ENCODE measurements at places on chromosomes 11 and 22.
A peak's percentile ranks its signal among the peaks of the same experiment; 100 is the strongest.

DNA sequence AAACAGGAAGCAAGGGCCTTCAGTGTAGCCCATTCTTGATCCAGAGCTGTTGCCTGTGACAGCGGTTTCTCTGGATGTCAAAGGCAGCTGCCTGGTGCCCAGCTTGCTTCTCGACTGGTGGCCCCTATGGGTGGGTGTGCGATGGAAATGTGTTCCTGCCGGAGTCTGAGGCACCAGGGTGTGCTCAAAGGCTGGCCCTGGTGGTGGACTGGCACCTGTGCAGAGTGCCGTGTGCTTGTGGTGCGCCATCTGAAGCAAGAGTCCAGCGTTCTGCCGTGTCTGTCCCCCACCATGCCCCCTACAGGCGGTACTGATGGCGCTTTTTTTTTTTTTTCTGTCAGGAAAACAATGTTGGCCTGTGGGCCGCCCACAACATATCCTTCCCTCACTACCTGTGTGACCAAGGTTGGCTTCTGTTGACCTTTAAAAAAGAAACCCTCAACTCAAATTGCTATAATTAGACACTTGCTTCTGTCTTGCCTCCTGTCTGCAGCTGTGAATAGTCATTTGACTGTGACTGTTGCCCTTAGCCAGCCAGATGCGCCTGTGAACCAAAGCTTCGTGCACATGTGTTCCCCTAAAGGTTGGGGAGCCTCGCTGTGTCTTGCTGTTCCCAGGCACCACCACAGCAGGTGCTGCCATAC lies 4.7 kb upstream of the RANBP1 start:
- DNase-seq = no peak

DNA sequence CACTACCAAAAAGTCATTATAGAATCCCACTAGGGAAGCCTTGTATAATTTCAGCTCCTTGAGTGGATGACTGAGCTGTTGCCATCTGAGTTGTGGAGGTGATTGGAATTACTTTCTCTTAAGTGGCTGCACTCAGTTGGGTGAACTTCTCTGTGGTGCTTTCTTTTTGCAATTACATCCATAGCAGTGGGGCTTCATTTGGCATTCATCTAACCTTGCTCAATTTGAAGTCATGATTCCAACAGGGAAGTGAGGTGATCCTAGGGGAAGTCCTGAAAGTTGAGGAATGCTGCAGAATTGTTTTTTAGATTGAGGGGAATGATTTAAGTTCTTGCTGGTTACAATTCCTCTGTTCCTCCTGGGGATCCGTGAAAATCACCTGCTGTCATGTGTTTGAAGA lies 39.6 kb downstream of the ARHGAP42 start:
- DNase-seq = no peak

- no peak for DNase-seq
Observed at GRCh38 chr11:8603696-8604077, 9.7 kb upstream of the STK33 start.

- DNase-seq = no peak
Observed at GRCh38 chr11:75504501-75504900, 21.2 kb downstream of the GDPD5 start.

DNA sequence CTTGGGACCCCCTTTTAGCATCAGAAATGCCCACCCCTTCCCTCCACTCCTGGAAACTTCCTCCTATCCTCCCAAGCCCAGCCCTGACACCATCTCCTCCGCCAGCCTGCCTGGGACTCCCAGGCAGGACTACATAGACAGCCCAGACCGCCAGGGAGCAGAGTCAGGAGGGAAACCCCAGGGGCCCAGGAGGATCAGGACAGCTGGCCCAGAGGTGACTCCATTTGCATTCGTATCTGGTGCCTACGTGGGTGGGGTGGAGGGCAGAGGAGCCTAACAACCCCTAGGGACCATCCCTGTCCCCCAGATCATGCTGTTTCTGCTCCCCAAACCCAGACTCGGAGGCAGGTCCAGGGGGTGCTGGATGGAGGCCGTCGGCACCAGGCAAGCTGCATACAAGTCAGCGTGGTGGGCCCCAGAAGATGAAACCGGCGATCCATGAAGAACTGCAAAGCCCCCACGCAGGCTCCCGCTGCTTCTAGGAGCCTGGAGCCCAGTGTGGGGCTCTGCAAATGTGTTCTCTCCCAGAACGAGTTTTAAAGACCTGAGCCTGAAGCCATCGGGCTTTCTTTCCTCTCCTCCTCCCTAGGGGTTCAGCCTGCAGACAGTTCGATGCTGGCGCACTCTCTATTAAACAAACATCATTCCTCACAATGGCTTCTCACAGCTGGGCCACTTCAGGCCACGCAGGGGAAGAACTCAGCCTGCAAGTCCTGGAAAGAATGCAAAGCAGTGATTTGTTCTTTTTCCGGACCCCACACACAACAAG lies 1506.8 kb downstream of the BRD1 start:
- DNase-seq = no peak

- DNase-seq = no peak
Observed at GRCh38 chr11:72984453-72985077, 157.6 kb downstream of the FCHSD2 start.

- DNase-seq = no peak
Observed at GRCh38 chr11:65471447-65471891, 27.4 kb upstream of the MALAT1 start.

GRCh38 chr11:26344647-26345046 lies 12.7 kb downstream of the ANO3 start:
- DNase-seq = no peak

GRCh38 chr11:92061456-92062062 lies 163.1 kb upstream of the FAT3 start:
- no peak for DNase-seq

- DNase-seq = no peak
Observed at GRCh38 chr11:94739331-94739730, 28.8 kb upstream of the AMOTL1 start.

DNA sequence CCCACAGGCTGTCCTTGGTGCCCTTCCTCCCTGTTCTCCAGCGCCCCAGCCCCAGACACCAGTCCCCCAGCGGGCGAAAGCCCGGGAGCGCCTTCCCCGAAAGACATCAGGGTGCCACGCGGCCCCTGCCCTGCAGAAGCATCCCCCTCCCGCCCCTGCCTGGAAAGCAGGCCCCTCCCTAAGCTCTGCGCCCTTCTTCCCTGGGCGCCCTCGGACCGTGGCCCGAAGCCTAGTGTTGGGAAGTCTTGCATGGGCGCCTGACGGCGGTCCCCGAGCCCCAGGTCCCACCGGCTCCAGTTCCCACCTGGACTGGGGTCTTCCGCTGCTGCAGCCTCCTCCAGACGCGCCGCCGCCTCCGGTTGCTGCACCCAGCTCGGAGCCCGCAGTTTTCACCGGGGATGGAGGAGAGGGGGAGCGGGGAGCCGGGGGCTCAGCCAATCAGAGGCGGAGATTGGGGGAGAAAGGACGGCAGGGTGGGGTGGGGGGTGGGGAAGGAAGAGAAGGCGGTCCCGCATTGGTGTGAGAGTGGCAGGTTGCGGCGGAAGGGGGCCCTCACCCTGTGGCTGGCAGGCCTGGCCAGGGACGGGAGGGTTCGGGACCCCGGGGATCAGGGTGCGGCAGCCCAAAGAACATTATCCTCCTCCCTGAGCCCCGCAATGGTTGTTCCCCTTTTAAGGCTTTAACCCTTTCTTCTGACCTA lies at the start of gene THY1:
Gene THY1, minus strand, starts transcription at position 364 of the 700 bp plus-strand sequence. CDS start 2,267 bp downstream, outside the sequence.
- DNase-seq = no peak

- no peak for DNase-seq
Observed at GRCh38 chr22:38840129-38840528, 3.7 kb downstream of the NPTXR start.

DNA sequence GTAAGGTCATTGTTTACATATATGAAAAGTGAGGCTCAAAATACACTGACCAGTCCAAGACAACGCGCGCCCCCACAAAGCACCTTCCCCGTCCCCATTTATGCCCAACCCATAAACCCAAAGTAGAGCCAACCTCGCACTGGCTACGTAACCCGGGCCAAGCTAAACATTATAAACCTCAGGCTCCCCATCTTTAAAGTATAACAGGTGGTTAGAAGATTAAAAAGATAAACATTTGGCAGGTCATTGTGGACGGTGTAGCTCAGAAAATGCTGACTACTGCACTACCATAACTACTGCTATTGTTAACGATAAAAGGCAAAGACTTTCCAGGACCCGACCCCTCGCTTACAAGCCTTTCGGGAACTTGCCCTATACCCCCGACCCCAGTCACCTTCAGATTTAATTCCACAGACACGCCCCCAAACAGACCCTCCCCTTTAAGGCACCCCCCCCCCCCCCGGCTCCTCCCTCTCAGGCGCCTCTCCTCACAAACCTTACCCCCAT lies 470 bp downstream of the NUMA1 start:
- peak; percentile 48 for DNase-seq

- DNase-seq = no peak
Observed at GRCh38 chr22:35328472-35328885, 28.8 kb downstream of the TOM1 start.

- DNase-seq = no peak
Observed at GRCh38 chr11:35543481-35543880, 18.1 kb upstream of the PAMR1 start.

- DNase-seq = no peak
Observed at GRCh38 chr11:2565447-2566222, 120.8 kb downstream of the KCNQ1 start.

DNA sequence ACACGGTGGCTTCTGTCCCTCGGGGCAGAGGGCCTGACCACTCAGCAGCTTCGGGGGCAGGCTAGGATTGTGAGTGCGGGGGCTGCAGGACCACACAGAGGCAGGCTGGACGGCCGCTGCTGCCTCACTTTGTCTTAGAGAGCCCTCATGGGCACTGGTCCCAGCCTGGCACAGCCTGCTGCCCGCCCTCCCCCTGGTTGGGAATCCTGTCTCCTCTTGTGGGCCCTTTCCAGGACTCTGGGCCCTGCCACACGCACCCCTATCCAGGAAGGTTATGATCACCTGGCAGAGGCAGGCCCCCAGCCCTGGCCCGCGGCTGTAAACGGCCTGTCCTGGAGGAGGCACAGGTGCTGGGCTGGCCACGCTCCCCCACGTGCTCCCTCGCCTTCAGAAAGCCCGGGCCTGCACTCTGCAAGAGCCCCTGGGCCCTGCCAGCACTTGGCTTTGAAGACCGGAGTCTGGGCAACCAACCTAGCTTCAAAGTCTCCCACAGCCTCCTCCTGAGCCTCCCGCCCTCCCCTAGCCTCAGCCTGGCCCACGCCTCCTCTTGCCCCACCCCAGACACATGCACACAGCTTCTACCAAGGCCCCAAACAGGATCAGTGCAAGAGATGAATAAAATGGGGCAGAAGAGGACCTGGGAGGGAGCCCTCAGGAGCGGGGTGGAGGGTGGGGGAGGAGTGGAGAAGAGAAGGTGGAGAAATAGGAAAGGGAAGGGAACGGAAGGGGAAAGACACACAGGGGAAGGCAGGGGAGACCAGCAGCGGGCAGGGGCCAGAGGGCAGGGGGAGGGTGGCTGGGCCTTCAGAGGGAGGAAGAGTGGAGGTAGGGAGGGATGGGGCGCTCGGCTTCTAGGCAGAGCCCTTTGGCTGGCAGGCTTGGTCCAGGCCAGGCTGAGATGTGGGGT lies 31.0 kb downstream of the SYT7 start:
- no peak for DNase-seq

GRCh38 chr22:17451316-17451715 lies 82.1 kb downstream of the CECR2 start:
- DNase-seq = no peak

GRCh38 chr11:5291207-5291838 lies 10.4 kb downstream of the OR51B4 start:
- no peak for DNase-seq

- peak; percentile 54 for DNase-seq
Observed at GRCh38 chr11:130213143-130213978, 53.8 kb downstream of the ST14 start.

- DNase-seq = no peak
Observed at GRCh38 chr22:29979777-29980321, 96.9 kb downstream of the MTMR3 start.

- DNase-seq = no peak
Observed at GRCh38 chr11:47854667-47855066, 6.5 kb upstream of the NUP160 start.
